ENCODE measurements at places on chromosomes 1 and 21.

- no peak for DNase-seq
Measured at GRCh38 chr1:106910798-106911197, 145.7 kb upstream of the PRMT6 start.

DNA sequence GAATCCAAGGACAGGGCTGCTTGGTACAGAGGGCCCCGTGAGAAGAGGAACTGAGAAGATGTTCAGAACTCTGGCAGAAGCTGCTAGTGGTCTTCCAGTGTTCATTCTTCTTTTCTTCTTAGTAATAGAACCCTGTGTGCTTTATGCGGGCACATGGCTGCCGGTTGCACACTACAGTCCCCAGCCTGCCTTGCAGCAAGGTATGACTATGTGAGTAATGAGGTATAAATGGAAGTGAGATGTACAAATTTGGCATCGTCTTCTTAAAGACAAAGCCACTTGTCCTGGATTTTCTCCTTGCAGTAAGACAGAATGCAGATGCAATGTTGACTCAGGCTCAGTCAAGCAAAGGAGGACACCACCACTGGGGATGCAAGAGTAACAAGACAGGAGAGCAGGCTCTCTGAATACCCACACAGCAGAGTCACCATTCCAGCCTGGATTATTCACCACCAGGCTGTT is 15.0 kb upstream of the ATP1B1 start:
- DNase-seq, result peak; percentile 51

DNA sequence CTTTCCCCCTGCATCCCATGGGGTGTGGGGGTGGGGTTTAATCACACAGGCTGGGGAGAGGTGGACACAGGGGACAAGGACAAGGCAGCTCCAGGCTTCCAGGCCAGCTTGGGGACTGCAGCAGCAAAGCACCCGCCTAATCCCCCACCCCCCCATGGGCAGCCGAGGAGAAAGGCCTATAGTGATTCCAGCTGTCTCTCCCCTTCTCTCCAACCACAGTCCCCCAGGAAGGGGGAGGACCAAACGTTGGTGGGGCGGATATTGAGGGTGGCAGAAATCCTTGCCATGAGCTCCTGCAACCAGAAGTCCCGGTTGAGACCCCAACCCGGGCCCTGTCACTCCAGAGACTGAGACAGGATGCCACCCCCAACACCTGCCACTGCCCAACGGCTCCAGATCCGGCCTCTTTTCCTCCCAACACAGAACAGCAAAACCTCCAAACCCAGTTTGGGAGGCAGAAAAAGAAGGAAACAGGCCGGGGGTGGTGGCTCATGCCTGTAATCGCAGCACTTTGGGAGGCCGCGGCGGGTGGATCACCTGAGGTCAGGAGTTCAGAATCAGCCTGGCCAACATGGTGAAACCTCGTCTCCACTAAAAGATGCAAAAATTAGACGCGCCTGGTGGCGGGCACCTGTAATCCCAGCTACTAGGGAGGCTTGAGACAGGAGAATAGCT is 1.7 kb downstream of the EPHA2 start:
- no peak for DNase-seq

- DNase-seq, result no peak
Measured at GRCh38 chr1:209845408-209845725, 17.6 kb downstream of the UTP25 start.

- no peak for DNase-seq
Measured at GRCh38 chr1:236407059-236407458, 13.0 kb downstream of the EDARADD start.

DNA sequence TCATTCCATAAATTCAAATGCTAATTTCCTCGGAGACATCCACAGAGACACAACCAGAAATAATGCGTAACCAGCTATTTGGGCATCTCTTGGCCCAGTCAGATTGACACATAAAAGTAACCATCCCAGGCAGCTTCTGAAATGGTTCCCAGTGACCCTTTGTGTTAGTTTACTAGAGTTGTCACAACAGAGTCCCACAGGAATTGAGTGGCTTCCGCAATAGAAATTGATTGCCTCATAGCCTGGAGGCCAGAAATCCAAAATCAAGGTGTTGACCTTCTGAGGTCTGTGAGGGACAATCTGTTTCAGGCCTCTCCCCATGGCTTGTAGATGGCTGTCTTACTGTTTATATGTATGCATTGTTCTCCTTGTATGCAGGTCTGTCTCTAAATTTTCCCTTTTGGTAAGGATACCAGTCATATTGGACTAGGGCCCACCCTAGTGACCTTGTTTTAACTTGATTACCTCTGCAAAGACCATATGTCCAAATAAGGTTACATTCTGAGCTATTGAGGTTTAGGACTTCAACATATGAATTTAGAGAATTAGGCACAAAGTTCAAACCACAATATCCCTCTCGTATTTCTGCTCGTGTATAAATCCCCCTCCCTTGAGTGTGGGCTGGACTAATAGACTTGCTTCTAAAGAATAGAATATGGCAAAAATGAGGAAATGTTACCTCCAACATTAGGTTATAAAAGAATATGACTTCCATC is 78.2 kb upstream of the FGGY start:
- DNase-seq, result peak; percentile 71

GRCh38 chr1:51520700-51521248 is 1.7 kb upstream of the EPS15 start:
- DNase-seq, result no peak

- DNase-seq, result no peak
Measured at GRCh38 chr1:167714098-167714438, 7.7 kb upstream of the MPZL1 start.

DNA sequence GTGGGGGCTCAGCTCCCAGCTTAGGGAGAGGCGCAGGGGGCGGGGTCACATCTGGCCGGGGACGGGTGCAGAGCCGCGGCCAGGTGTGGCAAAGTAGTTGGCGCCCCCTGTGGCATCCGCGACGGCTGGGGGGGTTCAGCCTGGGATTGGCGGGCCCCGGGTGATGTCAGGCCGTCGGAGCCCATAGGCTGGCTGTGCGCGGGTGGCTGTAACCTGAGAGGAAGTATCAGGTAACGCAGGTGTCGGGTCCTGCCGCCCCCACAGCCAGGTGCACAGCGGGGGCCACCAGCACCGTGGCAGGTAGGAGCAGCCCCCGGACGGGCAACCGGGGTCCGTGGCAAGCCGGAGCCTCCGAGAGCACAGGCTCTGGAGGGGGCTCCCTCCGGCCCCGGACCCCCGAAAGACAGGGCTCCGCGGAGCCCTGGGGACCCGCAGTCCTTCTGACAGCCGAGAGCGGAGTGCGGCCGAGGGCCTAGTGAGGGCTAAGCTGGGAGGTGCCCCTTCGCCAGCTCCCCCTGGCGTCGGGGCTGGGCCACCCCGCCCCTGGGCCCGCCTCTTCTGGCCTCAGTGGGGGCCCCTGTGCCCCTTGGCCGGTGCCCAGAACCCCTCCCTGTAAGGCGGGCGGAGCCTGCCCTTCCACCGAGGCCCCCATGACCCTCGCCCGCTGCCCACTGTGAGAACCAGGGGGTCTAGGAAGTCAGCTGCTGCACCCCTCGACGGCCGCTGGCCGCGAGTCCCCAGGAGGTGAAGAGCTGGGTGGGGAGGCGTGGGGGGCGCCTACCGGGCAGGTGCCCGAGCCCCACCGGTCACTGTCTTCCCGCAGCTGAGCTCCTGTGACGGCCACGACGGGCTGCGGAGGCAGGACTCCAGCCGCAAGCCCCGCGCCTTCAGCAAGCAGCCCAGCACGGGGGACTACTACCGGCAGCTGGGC is 17.9 kb downstream of the TNFRSF25 start:
- DNase-seq, result no peak

DNA sequence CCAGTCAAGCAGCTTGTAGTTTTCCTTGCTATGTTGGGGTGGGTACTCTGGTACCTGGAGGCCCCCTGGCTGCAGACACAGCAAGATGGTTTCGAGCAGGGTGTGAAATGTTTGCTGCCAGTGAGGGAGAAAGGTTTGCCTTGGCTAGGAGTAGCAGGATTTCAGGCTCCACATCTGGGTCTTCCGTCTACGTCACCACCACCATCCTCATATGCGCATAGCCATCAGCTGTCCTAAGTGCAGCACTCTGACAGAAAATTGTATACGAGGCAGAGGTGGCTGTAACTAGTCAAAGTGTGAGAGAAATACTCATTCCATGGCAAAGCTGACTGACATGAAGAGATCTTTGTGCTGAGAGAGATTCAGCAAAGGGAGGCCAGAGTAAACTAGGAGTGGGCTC is 212.6 kb downstream of the NFIA start:
- no peak for DNase-seq

DNA sequence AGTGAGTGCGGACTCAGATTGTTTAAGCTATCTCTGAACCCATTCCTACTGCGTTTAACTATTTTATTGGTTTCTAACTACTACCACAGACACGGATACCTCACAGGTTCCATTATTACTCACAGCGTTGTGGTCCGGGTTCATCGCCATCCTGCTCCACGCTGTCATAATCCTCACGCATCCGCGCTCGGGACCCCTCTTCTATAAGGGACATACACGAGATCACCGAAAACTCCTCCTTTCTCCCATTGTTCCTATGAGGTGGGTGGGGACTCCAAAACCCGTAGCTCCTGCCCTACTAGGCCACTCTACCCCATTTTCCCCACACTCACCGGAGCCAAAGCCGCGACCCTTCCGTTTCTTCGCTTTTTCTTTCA is 610 bp downstream of the RBM8A start:
- DNase-seq, result no peak

GRCh38 chr1:33396188-33397124 is 34.4 kb downstream of the PHC2 start:
- no peak for DNase-seq

- no peak for DNase-seq
Measured at GRCh38 chr1:242787968-242788367, 263.5 kb upstream of the PLD5 start.
